ENCODE measurements at places on chromosomes 11 and 22.

DNA sequence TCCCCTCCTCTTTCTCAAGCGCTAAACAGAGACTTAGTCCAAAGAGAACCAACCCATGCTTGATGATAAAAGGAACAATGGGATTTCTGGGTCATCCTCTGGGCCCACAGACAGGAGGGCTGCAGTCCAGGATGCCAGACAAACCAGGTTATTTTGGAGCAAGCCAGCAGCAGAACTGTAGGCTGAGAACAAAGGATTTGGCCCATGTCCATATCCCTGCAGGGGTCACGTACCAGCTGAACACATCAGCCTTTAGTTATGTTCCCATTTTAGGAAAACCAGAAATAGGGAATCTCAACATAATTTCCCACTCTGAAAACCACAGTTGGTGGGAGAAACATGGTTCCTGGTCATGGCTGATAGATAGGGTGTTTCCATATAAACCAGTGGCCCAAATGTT is 533.6 kb upstream of the CADM1 start:
- DNase-seq = no peak

- no peak for DNase-seq
These were observed 20.6 kb upstream of the PRDM10 start for GRCh38 chr11:130023204-130023603.

DNA sequence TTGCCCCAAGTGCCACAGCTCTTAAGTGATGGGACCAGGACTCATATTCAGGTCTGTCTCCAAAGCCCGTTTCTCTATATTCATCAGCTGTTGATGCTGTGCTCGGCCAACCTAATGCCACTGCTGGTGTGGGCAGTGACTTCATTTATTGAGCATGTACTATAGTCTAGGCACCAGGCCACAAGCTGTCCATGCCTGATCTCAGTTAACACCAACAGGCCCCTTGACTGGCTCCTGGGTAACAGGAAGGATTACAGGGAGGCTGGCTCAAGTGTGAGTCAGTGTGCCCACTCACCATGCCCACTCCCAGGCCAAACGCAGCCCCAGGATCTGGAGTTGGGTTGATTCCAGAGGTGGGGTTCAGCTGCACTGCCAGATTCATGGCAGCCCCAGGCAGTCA is 8.6 kb upstream of the CRYBB2 start:
- no peak for DNase-seq

GRCh38 chr11:100545970-100546369 is 141.1 kb upstream of the ARHGAP42 start:
- no peak for DNase-seq

DNA sequence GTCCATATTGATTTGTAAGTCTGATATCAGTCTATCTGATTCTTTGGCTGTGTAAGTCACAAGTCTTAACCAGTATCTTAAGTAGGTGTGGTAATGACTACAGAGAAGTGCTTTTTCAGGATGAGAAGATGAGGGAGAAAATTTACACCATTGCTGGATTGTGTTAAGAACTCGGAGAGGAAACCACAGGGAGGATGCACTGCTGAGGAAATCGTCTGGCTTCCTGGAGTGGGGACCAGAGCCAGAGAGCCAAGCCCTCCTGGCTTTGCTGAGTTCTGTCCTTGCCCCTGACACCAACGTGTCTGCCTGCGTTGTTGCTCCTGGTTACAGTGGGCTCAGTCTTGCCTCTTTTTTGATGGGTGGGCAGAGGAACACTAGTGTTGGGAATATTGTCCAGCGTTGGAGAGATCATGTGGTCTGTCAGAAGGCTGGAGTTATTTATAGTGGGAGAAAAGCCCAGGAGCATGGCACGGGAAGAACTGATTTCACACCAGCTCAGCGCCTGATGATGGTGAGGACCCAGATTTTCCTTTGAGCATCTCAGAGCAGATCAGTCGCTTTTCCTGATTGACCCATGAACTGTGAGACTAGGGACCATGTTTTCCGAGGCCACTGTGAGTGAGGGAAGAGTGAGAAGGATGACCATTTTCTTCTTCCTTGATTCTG is 29.6 kb downstream of the MARK2 start:
- no peak for DNase-seq
